Fibroblast of skin of left biceps (primary cell): ENCODE measurements at places on chromosomes 6 and 20.

GRCh38 chr6:23522792-23523547 is 603.0 kb upstream of the NRSN1 start:
- DNase-seq = no peak

DNA sequence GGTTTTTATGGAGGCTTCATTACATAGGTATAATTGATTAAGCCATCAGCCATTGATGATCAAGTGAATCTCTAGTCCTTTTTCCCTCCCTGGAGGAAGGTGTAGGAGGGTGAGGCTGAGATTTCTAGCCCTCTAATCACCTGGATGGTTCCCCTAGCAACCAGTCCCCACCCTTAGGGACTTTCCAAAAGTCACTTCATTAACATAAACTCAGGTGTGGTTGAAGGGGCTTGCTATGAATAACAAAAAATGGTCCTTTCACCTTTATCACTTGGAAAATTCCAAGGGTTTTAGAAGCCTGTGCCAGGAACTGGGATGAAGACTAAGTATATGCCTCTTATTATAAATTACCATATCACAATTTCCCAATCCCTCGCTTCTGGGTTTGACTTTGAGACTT is 40.4 kb downstream of the SMPDL3A start:
- no peak for DNase-seq

DNA sequence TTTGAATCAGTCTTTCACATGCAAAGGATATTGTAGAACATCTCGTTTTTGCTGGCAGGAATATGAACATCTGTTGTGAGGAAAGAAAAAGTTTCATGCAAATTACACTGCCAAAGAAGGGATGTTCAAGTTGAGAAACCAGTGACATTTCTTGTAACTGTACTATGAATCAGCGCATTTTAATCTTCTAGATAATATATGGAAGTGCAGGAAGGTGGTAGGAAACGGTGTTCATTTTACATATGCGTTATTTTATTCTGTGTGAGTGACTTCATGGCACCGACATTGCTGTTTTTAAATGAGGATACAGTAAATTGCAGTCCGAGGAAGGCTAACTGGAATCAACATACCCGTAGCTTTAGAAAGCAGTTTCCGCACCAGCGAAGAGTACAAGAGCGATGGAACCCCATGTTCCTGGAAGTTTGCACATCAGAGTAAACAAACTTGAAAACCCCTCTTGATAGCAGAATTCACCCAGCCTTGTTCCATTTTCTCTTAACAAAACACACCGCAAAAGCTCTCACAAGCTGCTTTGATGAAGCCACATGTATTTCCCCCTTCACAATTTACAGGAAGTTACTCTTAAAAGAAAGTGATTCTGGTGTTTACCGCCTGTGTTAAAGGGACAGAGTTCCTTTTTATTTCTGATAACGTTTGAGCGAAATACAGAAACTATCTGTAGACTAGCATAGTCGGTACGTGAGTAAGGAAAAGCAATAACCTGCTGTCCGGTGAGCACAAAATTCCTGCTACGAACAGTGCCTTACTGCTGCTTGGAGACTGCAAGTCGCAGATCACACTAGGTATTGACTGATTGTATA is 11.5 kb downstream of the PRDM1 start:
- peak; percentile 60 for DNase-seq

GRCh38 chr6:136494710-136495109 is 55.5 kb downstream of the MAP7 start:
- DNase-seq = no peak

DNA sequence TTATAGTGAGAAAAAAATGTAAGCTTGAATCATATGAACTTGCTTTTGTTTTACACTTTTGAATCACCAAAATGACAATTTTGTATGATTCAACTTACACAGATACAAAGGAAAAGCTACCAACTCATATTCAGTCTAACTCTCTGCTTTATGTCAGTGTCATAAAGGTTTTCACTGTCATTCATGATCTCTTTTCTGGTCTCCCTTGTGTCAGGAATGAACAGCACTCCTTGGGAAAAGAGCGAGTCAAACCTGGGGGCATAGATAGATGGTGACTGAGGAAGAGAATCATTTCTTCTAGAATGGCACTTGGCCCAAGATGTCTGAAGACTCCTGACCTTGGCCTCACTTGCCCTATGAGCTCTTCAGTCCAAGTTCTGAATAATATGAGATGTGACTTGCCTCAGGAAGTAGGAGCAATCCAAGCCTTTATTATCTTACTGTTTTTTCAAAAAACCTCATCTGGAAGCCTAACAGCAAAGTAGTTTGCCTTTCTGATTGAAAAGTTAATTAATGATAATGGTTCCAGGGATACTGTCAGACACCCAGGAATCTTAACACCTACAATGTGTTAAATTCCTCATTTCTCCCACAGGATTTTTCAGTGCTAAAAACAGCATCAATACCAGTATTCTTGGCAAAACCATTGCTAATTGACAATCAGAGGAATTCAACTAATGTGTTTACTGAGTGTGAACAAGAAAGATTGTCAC is 270.0 kb upstream of the HSF2 start:
- no peak for DNase-seq

DNA sequence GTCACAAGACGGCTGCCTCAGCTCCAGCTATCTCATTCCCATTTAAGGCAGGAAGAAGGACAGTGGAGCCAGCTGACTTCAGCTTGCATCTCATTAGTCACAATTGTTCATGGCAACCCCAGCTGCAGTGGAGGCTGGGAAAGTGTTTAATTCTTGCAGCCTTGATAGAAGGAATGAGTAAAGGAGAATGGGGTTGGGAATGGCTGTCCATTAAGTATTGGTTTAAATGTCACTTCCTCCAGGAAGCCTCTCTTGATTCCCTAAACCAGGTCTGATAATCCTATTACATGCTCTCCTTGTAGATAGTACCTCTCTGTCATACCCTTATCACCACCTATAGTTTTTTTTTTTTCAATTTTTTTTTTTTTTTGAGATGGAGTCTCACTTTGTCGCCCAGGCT is 166.4 kb downstream of the TFAP2C start:
- DNase-seq = no peak

- no peak for DNase-seq
These were observed 4.7 kb downstream of the SLC2A10 start for GRCh38 chr20:46713957-46714834.

- no peak for DNase-seq
These were observed 11.1 kb upstream of the DDR1 start for GRCh38 chr6:30873137-30873640.

GRCh38 chr20:9027626-9028025 is 41.3 kb upstream of the PLCB4 start:
- DNase-seq = no peak
